ENCODE measurements at places on chromosomes 2 and 18.
A peak's percentile ranks its signal among the peaks of the same experiment; 100 is the strongest.

DNA sequence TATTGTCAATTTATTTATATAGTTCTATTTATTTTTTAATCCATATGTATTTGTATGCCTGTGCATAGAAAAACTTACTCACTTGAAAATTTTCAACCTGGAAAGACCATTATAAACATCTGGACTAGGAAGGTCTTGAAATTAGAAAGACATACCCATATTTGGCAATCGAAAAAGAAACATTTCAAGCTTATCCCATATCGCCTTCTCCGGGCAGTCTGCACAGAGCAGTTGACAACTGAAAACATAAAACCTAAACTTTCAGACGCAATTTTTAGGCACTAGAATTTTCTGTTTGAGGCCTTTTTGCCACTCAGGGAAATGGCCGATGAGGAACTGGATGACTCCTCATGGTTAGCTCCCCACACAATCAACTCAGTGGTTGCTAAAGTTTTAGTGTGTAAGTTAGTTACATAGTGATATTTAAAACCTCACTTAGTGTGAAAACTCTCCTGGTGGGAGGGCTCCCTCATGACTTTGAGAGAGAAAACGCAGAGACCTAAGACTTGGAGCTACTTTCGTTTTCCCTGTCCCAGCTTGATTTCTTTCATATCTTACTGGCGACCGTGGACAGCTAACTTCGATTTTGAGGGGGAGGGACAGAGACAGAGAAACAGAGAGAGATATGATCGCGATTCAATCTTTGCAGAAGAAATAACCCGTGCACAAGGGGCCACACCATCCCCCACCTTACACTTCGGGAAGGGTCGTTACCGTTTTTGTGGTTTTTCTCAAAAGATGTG is 3.2 kb upstream of the HOXD12 start:
- no peak for ATAC-seq

DNA sequence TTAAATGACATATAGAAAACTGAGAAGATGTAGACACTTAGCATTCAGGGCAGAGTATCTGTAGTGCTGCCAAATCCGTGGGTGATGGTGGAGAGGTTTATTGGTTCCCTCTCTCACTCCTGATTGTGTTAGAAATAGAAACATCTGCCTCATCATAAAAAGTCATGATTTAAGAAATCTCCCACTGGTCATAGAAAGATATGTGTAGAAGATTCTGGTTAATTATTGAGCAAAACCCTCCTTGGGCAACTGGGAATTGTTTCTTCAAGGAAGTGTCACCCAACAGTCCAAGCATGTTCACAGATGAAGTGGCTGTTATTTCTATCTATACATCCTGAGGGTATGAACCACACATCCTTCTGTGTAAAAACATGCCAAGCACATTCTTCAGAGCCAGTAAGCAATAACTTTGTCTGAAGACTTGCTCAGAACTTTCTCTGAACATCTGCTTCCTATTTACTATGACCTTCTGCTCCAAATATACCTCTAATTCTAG is 33.6 kb upstream of the CHRNA1 start:
- ATAC-seq, result peak; percentile 79

DNA sequence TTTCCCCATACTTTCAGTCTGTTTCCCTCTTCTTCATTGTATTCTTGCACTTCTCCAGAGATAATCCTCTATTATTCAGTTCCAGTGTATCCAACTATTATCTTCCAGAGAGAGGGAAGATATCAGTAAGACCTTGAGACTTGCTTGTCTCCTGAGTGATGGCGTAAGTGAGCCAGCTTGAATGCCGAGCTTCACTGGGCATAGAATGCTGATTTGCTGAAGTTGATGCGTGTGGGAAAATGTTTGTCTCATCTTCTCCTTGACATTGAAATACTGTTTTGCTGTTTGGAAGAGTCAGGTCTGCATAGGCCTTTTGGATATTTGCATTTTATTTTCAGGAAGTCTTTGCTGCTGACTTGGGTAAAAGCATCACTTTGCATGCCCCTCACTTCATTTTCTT is 41.1 kb upstream of the MGAT5 start:
- no peak for ATAC-seq

DNA sequence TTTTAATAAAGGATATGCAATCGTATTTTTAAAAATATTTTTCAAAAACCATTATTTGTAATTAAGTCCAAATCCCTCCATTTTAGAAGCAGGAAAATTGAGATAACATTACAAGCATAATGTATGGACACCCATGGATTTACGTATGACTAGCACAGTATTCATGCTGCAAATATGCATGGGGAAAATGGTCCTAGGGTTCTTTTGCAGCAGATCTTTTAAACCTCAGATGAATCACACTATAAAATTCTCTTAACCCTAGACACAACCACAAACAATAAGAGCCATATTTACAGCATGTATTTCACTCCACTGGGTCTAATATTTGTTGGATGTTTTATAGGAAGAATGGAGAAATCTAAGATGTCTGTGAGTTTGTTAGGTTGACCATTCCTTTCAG is 453.4 kb downstream of the TGIF1 start:
- ATAC-seq, result no peak

GRCh38 chr2:205524656-205525055 is 157.6 kb upstream of the NRP2 start:
- no peak for ATAC-seq

DNA sequence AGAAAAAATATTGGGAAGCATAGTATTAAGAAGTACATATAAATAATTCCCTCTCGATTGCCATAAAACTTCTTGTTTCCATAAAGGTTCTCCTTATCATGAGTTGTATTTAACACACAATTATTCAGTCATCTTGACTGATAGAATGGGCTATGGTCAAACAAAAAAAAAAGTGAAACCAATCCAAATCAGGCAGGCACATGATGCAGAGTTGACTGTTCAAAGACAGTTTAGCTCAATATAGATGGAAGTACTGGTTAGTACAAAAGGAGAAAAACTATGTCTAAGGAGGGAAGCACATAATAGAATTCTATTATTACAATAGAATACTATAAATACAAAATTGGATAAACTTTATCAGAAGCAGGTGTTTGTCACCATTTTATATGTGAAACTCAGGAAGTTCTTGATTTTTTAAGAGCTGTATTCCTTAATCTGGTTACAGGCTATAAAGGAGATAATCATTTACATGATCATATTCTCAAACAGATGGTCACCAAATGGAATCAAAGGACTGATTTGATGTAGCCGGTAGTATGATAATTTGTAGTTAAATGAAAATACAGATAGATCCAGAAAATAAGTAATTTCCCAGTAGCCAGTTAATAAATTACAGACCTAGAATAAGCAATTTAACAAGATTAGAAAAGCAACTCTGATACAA is 18.2 kb upstream of the CALCRL start:
- no peak for ATAC-seq

GRCh38 chr2:222993920-222994650 is 57.9 kb upstream of the KCNE4 start:
- peak; percentile 95 for ATAC-seq

GRCh38 chr2:170123593-170123992 is 54.4 kb upstream of the MYO3B start:
- ATAC-seq, result peak; percentile 62

DNA sequence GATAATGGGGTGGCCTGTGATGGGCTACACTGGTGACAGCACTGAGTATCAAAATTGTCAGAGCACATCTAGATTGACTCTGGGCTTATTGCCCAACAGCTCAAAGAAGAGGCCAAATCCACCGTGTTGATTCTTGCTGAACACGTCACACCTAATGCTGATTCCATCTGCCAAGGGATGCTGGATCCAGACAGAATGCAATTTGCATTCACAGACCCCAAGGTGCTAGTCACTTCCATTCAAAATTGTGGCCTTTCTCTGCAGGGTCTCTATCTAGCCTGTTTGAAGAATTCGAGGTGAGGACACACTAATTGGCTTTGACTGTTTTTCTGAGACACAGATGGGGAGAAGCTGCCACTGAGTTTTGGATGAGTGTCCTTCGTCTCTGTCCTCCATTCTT is 13.5 kb upstream of the GPR39 start:
- ATAC-seq, result no peak

DNA sequence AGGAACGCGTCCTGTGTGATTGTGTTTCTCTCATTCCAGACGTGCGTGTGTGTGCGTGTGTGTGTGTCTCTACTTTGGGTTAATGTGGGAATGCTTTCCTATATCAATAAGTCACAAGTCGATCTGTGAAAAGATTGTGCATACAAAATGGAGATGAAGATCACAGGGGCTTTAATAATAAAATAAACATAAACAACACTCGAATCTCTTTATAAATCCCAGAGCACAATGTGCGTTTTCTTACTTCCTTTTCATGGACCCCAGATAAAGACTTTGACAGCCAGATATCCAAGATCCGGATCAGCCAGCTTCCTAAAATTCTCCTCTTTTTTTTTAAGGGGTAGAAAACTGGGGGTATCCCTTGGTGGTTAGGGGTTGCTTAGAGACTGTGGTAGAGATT is 4.7 kb downstream of the PAX8 start:
- no peak for ATAC-seq

GRCh38 chr2:201407265-201407664 is 44.0 kb downstream of the TRAK2 start:
- peak; percentile 43 for ATAC-seq

DNA sequence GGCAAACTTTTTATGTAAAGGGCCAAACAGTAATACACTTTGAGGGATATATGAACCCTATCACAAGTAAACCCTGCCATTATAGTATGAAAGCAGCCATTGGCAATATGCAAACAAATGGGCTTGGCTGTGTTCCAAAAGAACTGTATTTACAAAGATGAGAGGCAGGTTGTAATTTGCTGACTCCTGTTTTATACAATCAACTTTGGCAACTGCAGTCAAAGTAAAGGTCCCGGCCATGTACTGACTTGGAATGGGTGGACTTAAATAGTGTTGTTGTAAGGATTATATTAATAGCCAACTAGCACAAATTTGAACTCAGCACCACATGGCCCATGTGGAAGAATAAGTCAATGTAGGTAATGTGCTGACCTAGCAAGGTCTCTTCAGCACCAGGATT is 223.4 kb downstream of the WDPCP start:
- no peak for ATAC-seq

- no peak for ATAC-seq
Observed at GRCh38 chr2:230678451-230678850, 34.2 kb upstream of the CAB39 start.

GRCh38 chr2:98269830-98270229 is 76.4 kb upstream of the CNGA3 start:
- ATAC-seq, result no peak

GRCh38 chr2:111918383-111918806 is 20.0 kb downstream of the MERTK start:
- peak; percentile 92 for ATAC-seq

DNA sequence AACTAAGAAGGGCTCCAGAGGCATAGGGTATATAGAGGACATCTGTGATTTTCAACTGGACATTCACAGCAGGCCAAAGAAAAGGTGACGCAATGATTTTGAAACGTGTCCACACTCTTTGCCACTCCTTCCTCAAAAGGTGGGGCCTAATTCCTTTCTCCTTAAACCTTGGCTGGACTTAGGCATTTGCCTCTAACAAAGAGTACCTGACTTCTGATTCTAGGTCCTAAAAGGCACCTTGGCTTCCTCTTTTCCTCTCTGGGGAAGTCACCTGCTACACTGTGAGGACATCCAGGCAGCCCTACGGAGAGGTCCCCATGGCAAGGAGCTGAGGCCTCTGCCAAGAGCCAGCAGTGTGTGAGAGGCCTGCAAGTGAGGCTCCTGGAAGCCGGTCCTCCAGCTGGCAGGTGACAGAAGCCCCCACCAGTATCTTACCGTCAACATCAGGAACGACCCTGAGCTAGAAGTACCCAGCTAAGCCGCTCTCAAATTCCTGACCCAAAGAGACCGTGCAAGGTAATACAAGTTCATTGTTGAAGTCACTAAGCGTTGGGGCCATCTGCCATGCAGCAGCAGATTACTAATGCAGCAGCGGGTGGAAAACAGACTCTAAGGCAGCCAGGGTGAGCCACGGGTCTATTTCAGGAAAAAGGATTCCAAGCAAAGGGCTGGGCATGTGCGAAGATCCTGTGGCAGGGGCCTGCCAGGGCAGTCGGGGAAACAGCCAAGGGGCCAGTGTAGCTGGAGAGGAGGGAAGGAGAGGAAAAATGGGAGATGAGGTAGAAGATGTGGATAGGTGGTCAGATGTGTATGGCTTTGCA is 7.4 kb upstream of the HES6 start:
- no peak for ATAC-seq

DNA sequence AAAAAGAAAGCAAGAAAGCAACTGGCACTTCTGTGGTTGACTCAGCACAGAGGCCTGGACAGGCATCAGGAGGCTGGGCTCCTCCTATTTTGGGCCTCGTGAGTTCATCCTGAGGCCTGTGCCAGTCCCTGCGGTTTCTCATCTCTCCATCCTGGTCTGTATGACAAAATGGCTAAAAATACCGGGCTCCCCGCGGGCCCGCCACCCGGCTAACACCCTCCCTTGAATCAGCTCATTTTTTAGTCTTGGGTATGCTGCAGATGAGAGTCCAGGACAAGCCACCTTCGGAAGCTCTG is 62.3 kb upstream of the YWHAQ start:
- peak; percentile 95 for ATAC-seq

DNA sequence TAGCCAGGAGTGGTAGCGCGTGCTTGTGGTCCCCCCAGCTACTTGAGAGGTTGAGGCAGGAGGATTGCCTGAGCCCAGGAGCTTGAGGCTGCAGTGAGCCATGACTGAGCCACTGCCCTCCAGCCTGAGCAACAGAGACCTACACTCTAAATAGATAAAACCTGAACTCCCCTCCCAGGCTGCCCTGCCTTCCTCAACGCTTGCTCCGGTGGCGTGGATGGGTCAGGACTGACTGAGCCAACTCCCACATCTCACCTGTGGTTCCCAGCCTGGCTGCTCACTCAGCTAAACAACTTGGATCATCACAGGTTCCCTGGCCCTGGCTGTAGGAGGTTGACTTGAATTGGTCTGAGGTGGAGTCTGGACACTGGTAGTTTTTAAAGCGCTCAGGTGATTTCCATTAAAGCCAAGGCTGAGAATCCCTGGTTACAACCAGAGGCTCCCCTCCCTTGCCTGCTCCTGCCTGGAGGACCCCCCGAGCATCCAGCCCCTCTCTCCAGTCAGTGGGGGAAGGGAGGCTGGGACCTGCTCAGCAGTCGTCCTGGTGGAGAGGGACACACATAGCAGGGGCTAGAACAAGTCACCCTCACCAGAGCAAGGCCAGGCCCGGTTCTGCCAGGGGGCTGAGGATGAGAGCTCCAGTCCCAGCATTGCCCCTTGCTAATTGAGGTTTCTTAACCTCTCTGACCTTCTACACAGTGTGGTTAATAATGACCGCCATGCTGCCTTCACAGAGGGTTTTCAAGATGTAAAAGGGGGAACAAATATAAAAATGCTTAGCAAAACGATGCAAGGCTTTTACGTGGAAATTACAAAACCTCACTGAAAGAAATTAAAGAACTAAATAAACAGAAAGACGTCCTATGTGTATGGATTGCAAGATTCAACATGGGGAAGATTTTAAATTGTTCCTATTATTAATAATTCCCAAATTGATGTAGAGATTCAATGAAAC is 46.9 kb upstream of the TAF1B start:
- ATAC-seq, result no peak

GRCh38 chr2:142435847-142436246 is 305.0 kb upstream of the LRP1B start:
- ATAC-seq, result no peak

DNA sequence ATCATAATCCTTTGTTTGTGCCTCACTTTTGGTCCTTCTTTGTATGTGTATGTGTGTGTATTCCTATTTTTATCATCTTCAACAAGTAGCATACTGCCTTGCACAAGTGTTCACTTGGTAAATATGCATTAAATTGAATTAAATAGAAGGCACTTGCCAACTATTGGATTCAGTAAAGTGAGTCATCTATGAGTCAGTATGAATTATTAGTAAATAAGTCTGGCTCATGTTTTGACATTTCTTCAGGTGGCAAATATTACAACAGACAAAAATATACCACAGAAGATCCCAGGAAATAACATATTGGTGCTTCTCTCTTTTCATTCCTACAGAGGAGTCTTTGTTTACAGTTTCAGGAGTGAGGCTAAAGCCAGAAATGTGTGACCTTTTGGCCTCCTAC is 84.1 kb downstream of the CDK15 start:
- ATAC-seq, result peak; percentile 63
